ENCODE measurements at places on chromosomes 3 and 15.

DNA sequence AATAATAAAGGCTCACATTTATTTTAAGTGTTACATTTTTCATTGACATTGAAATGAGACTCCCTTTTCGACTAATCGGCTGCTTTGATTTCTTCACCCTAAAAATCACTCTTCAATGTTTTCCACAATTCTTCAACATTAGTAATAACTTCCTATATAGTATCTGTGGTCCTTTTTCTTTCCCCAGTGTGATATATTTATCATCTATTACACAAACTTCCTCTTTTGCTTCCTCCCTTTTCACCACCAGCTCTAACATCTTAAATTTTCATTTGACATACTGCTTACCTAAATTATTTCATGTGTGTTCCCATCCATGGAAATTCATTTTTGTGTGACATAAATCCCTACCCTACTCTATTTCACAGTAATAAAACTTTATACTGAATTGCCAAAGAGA is 244.4 kb downstream of the TIGIT start:
- no peak for DNase-seq

GRCh38 chr3:107938143-107938542 is 152.7 kb downstream of the CD47 start:
- DNase-seq = no peak

- DNase-seq = no peak
Measured at GRCh38 chr3:167166594-167167253, 213.4 kb downstream of the ZBBX start.

DNA sequence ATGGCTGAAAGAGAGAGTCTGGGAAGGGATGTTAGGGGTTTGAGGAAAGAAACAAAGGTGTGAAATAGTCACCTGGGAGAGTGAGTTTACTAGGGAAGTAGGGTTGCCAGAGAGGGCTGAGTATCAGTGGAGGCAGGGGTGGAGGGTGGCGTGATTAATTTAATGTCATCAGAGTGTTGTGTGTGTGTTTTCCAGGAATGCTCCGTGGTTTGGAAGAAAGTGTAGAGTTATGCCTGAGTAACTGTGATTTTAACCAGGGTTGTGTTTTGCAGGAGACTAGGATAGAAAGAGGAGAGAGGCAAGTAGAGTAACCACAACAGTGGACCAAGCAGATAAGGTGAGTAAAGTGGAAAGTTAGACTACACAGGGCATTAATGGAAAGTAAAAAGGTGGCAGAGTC is 27.2 kb downstream of the PLD1 start:
- no peak for DNase-seq

DNA sequence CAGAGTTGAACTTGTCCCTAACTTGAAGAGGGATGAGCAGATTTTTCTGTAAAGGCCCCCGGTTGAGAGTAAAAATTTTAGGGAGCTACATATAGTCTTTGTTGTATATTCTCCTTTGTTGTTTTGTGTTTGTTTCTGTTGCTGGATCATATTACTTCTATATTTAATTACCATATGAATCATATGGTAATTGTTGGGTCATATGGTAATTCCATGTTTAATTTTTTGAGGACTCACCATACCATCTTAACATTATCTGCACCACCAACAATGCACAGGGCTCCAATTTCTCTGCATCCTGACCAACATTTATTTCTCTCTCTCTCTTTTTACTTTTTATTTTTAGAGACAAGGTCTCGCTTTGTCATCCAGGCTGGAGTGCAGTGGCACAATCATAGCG is 7.4 kb upstream of the ZFYVE19 start:
- no peak for DNase-seq

- no peak for DNase-seq
Measured at GRCh38 chr3:157465741-157466140, 29.1 kb downstream of the PTX3 start.

DNA sequence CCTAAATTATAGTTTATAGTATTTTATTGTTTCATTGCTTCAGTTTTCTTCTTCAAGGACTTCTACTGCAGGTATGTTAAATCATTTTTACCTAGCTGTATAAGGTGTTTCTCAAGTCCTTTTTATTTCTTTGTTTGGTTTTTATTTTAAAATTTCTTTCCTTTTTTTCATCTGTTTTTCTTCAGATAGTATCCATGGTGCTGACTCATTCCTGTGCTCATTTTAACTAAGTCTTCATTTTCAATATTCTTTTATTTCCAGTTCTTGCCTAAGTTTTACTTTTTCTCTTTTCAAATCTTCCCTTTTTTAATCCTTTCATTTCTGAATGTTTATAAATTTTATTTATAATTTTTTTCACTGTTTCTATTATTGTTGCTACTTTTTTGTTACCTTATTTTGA is 42.3 kb upstream of the STIMATE start:
- no peak for DNase-seq
